ENCODE measurements at places on chromosomes 4 and X. TPM values are rescaled to one million over a fixed set of nuclear protein-coding genes. Genes with fewer than 3 reads are reported as not detected.

Gene RNF150
- total RNA-seq = not detected

Gene TREX2
- 1.7 TPM for total RNA-seq

Gene HMX1
- not detected for total RNA-seq

Gene CCSER1
- 0.06 TPM for total RNA-seq

Gene PNPLA4
- 10.9 TPM for total RNA-seq

Gene MAGEE2
- not detected for total RNA-seq

Gene SPOCK3
- not detected for total RNA-seq

Gene NEK1
- total RNA-seq = 10.9 TPM

Gene IDH3G
- 52.7 TPM for total RNA-seq

Gene STK32B
- not detected for total RNA-seq

Gene HPGD
- total RNA-seq = 2.0 TPM

Gene TLR7
- total RNA-seq = not detected

Gene SLC9A6
- total RNA-seq = 14.8 TPM

Gene ABHD18
- 13.5 TPM for total RNA-seq

Gene FGFR3
- total RNA-seq = not detected

Gene CORIN
- total RNA-seq = not detected

Gene KLF8
- total RNA-seq = 1.0 TPM

Gene IL15
- 0.65 TPM for total RNA-seq

Gene RTL5
- total RNA-seq = 0.42 TPM

Gene FOXP3
- total RNA-seq = 13.0 TPM

Gene SLC10A6
- total RNA-seq = not detected

Gene FAT4
- total RNA-seq = 0.02 TPM

Gene LGI2
- total RNA-seq = not detected

Gene BMX
- not detected for total RNA-seq

Gene PAGE5
- total RNA-seq = 1.7 TPM

Gene CXCL11
- total RNA-seq = not detected

All from activated CD8-positive, alpha-beta memory T cell treated with anti-CD3 and anti-CD28 coated beads for 36 hours (primary cell).